ENCODE measurements at places on chromosomes 2 and 18.

GRCh38 chr2:23322567-23323197 lies 62.3 kb upstream of the KLHL29 start:
- DNase-seq: no peak

- DNase-seq: no peak
Observed at GRCh38 chr2:134912361-134912760, 6.3 kb upstream of the CCNT2 start.

- no peak for DNase-seq
Observed at GRCh38 chr2:157470321-157470720, 26.4 kb upstream of the CYTIP start.

- DNase-seq: no peak
Observed at GRCh38 chr2:104874230-104874629, 20.3 kb downstream of the POU3F3 start.

DNA sequence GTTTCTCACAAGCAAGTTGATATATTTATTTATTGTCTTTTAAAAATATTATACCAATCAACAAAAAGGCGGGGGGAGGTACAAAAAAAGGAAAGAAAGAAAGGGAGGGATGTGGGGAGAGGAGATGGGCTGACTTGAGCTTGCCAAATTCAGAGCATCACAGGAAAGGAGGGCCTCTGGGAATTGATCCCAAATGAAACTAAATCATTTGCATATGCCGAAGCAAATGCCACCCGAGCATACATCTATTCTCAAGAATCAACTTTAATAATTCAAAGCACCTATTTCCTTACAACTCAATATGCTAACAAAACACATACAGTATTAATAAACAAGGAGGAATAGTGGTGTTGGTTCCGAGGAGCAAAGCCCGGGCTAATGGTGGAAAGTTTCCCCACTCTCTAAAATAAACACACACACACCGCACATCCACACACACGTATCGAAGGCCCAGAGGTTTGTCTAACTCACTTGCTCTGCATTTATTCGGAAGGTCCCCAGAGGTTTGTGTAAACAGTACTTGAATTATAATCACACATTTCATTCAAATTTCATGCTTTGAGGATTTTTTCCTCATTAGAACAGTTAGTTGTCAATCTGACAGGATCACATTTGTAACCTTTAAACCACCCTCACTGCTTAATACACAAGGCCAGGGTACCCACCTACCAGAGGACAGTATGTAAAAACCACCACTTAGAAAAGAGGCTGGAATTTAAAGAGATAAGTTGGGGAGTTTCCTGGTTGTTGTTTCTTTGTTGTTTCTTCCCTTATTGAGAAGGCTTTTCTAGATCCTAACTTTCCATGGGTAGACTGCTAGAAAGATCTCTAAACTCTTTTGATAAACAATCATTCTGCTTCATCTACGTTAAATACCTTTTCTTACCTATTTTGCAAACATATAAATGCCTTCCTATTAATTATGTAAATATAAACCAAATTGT lies 264.7 kb downstream of the TCF4 start:
- DNase-seq: no peak

DNA sequence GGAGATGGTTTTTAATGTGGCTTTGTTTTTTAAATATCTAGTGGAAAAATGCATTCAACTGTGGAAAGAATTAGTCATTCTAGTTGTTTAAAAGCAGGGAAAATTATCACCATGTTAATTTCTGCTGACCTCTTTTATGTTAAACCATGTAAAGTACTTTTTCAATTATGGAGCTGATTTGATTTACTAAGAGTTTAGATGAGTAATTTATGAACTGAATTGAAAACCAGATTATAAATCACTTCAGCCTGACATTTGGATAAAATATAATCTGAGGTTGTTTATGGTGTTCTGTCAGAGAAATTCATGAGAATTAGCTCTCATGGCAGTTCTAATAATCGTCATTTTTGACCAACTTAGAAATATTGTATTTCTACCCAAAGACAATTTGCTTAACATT lies 11.6 kb downstream of the ITGA4 start:
- no peak for DNase-seq

DNA sequence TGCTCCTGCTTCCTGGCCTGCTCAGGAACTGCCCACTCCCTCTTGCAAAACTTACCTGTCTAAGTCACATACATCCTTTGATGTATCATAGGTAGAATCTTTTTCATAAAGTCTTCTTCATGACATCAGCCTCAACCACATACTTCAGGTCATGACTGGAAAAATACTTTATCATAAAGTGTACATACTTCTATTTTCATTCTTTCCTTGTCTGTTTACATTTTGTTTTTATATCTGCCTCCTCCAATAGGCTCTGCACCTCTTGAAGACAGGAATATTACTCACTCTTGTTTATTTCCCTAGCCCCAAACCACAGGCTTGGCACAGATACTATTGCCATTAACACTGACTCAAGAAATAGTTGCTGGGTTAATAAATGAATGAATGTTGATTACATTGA lies 43.6 kb upstream of the ZNF804A start:
- no peak for DNase-seq

Measured in WERI-Rb-1 (cell line).